ENCODE measurements at places on chromosomes 2 and 18.

GRCh38 chr18:59266459-59266858 lies 6.8 kb downstream of the RAX start:
- DNase-seq = no peak

GRCh38 chr2:121017396-121017795 lies 267.6 kb downstream of the TFCP2L1 start:
- peak; percentile 8 for DNase-seq

GRCh38 chr2:217394510-217395351 lies 534.9 kb upstream of the TNP1 start:
- DNase-seq = no peak

DNA sequence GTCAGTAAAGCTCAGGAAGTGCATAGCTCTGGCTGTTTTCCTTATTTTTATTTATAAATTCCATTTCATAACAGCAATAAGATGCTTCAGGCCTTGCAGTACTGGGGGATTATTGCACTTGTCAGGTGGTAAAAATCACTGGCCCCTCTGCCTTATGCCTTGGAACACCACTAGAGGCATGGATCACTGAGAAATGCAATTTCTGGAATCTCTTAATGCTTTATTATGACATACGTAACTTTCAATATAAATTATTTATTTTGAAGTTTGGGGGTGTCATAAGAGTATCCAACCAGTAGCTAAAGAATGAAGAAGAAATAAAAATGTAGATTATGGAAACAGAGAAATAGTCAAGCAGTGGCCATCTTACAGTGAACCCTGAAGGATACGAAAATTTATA lies 183.1 kb downstream of the FIGN start:
- no peak for DNase-seq

GRCh38 chr18:5429681-5430080 lies 114.1 kb downstream of the EPB41L3 start:
- DNase-seq = no peak

DNA sequence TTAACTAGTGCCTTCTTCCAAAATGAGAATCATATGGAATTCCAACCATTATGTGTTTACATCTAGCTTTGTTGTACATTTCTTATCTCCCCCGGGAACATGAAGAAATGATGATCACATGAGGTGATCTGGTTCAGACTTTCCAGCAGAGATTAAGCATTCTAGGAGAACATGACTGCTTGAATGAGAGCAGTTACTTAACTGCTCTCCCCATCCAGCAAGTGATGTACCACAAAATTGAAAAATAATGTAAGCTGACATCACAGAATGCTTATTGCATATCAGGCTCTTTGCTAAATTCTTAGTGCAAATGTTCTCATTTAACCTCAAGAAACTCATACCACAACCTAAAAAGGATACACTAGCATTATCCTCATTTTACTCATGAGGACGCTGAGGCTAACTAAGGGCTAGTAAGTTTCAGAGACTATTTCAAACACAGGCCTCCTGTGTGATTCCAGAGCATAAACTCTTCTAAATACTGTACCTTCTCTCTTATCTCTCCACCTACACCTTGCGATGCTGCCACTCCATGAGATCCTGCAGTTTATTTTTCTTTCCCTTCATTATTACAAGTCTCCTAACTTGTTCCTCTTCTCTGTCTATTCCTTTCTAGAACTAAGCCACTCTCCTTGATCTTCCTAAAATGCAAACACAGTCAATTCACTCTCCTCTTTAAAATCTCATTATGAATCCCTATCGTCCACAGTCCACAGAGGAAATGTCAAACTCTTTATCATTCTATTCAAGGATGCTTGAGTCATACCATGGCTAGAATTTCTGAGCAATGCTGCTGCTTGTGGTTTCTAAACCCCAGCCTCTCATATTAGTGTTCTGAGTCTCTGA lies 1224.8 kb upstream of the ZEB2 start:
- no peak for DNase-seq

DNA sequence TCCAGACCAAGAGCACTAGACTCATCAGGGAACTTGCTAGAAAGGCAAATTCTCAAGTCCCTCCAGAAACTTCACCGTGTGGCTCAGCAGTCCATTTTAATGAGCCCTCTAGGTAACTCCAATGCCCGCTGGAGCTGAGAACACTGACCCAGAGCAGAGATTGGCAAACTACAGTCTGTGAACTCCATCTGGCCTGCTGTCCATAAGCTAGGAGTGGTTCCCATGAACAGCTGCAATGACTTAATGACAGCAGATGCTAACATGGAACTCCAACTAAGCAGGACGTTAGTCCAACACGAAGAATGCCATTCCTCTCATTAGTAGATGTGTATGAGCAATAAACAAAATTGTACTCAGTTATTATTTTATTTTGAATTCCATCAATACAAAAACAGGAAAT lies 371.9 kb downstream of the STK39 start:
- no peak for DNase-seq

- no peak for DNase-seq
Measured at GRCh38 chr18:48607056-48607984, 68.5 kb downstream of the CTIF start.

DNA sequence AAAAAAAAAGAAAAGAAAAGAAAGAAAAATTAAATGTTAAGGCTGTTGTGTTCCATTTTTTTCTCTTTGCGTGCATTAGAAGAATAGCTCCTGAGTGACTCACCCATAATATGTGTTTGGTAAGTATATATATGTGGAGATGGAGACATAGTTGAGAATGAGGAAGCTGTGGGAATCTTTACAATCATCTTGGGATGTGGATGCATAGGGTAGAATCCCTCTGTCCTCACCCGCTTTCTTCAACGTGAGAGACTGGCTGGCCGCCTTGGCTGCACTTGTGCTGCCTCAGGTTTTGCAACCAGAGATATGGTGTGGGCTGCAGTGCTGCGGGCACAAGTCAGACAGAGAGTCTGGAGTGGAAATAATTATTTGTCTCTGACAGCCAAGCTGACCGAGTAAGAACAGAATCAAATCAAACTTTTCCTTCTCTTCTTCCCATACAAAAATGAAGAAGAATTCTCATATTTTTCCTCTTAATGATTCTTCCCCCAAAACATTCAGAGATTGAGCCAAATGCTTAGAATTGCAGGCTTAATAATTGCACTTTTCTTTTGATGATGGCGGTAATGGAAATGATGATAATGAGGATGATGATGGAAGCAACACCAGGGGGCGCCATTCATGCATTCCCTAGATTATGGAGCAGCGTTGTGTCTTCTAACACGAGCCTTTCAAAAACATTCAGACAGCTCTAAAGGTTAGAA lies 48.5 kb downstream of the SERPINB7 start:
- peak; percentile 51 for DNase-seq

- no peak for DNase-seq
Measured at GRCh38 chr2:198638577-198638976, 819.2 kb downstream of the SATB2 start.

DNA sequence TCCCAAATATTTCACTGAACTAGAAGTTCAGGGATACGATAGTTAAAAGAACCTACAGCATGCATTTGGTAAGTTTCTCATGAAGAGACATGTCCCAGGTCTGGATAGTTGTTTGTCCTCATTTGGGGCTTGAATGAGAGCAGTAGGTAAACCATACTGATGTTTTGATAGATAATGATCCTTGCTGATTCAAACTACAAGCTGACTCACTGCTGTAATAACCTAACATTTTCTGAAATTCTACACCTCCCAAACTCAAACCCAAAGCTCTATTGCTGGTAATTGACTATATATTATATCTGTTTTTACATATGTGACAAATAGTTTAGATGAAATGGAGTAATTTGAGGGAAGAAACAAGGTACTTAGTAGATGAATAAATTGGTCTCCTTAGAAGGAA lies 154.1 kb upstream of the BOD1L2 start:
- DNase-seq = no peak

GRCh38 chr2:36307441-36307840 lies 48.1 kb upstream of the CRIM1 start:
- no peak for DNase-seq

DNA sequence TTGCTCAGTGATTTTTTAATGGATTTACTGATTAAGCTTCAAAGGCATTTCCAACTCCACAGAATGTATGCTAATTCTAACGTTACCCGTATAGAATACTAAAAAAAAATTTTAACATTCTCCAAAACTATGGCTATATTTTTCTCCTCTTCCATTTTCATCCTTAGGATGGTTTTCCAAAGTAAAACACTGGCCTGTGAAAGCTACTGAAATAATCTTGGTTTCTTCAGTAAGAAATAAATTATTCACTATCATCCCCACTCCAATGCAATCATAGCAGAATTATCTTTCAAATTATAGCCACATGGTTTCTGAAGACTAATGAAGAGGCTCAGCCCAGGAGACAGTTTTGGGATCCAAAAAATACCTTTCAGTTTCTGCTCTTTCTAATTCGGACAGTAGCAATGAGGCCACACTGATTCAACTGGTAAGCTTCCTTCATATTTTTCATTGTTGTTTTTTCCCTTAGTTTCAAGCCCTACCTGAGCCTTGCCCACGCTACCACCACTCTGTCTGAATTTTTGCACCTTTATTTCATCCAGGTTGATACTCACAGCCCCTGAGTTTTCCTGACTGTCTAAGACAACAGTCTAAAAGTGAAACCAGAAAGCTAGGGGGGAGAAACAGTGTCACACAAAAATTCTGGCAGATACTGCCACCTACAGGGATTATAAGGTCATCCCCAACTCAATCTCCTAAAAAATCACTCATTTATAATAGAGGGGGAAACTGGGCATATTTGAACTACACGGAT lies 887.9 kb downstream of the NRXN1 start:
- DNase-seq = peak; percentile 91

GRCh38 chr18:78768221-78768620 lies 211.4 kb upstream of the SALL3 start:
- no peak for DNase-seq

DNA sequence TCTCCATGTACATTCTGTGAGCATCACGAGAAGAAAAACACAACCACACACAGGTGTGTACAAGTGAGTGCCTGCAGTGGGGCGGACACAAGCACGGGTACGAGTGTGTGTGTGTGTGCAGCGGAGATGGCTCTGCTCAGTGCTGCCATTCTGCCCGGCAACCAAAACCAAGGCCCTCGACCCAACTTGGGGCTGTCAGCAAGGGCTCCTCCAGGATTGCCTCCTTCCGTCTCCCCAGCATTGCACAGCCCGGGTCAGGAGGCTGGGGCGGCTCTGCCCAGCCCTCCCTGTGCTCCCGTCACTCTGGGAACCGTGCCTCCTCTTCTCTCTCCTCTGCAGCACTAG lies 66.5 kb downstream of the PXDN start:
- DNase-seq = no peak

DNA sequence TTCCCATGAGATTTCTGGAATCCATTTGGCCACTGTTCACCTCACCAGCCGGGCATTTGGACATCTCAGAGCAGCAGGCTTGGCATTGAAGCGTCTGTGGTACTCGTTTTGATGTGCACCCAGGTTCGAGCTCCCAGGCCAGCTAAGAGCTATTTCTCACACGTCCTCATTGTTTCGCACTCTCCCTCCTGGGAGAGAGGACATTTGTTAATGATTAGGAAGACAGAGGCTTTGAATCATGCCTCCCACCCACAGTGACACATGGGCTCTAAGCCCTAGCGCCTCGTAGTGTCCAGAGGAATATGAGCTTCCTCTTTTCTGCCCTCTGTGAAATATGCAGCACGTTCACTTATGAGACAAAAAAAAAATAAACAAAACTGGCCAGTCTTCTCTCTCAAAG lies 361.8 kb downstream of the RND3 start:
- DNase-seq = no peak

DNA sequence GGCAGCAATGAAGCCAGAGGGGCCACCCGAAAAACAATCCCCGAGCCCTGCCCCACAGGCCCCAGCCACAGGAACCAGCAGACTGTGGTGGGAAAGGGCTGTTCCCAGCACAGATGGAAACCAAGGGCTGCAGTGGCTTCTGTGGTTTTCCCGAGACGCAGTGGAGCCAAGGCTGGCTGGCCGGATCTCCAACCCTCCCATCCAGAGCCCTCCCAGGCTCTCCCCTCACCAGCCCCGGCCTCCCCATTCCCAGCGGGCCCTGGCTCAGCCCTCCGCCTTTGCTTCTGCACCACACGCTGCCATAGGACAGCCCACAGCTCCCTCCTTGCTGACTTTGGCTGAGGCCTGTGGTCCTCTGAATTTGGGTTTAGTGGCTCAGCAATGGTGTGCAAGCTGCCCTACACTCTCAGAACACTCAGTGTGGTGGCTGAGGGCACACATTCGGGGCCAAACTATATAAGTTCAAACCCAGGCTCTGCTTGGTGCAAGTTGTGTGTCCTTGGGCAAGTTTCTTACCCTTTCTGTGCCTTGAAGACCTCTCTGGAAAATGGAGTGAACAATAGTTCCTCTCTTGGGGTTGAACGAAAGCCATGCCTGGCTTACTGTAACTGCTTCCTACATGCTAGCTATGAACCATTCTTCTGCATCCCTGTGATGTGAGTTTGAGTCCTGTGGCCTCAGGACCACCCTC lies 200.1 kb downstream of the SMAD7 start:
- no peak for DNase-seq

DNA sequence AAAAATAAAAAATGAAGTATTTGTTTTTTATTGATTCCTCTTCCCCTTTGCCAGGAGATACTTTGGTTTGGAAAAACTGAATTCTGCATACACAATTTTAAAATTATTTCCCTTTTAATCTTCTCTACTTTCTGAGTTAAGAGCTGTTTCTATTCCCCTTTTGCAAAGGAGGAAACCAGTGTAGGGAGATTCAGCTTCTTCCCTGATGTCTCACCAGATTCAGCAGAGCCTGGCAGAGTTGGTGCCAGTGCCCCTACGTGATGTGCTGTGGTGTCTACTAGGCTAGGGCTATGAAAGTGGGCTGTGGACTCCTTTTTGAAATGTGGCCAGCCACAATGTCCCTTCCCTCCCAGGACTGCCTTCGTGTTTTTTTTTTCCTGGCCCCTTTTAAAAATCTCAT lies 2.4 kb downstream of the RPE start:
- peak; percentile 26 for DNase-seq

GRCh38 chr2:123916531-123916930 lies 108.6 kb upstream of the CNTNAP5 start:
- peak; percentile 1 for DNase-seq

DNA sequence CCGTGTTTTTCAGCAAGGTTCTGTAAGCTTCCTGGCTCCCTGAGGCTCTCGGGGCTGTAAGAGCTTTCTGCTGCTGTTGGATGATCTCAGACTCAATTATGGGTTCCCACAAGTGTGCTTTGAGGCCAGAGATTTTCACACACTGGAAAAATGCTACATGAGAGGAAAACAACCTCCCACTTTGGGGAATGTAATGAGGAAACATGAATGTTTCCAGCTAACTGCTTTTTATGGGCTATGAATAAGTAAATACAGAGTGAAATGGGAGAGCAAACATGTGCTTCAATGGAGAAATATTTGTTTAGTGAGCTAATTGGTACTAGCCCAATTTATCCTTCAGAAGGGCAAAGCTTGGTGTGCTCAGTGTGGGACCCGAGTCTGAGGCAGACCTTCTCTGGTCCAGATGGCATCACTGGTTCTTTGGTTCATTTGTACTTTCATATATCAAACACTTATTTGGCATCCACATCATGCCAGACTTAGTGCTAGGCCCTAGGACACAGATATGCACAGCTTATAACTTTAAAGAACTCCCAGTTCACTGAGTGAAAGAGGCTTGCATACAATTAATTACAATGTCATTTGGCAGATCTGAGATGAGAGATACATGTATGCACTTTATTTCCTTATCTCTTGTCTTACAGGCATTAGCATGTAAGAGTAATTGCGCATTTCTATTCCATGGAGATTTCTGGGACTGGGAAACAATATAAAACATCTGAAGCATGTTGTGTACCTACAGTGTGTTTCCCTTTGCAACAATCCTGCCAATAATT lies 248.8 kb downstream of the RDH14 start:
- no peak for DNase-seq

- no peak for DNase-seq
Measured at GRCh38 chr2:3189961-3190360, 187.7 kb downstream of the EIPR1 start.

Data from pons (tissue), 1 donor.